Activated CD8-positive, alpha-beta memory T cell treated with anti-CD3 and anti-CD28 coated beads for 4 hours (primary cell): ENCODE measurements at places on chromosomes 4 and X.

- no peak for DNase-seq
Observed at GRCh38 chr4:48699475-48699874, 80.6 kb downstream of the FRYL start.

- no peak for DNase-seq
Observed at GRCh38 chr4:186845137-186845842, 121.6 kb upstream of the FAT1 start.

- DNase-seq, result no peak
Observed at GRCh38 chrX:140393507-140393906, 111.4 kb downstream of the SOX3 start.

- no peak for DNase-seq
Observed at GRCh38 chr4:189049682-189050081, 891.0 kb upstream of the FRG1 start.

- no peak for DNase-seq
Observed at GRCh38 chr4:88207171-88207570, 48.7 kb upstream of the ABCG2 start.

- no peak for DNase-seq
Observed at GRCh38 chr4:144582975-144583374, 63.0 kb upstream of the HHIP start.

DNA sequence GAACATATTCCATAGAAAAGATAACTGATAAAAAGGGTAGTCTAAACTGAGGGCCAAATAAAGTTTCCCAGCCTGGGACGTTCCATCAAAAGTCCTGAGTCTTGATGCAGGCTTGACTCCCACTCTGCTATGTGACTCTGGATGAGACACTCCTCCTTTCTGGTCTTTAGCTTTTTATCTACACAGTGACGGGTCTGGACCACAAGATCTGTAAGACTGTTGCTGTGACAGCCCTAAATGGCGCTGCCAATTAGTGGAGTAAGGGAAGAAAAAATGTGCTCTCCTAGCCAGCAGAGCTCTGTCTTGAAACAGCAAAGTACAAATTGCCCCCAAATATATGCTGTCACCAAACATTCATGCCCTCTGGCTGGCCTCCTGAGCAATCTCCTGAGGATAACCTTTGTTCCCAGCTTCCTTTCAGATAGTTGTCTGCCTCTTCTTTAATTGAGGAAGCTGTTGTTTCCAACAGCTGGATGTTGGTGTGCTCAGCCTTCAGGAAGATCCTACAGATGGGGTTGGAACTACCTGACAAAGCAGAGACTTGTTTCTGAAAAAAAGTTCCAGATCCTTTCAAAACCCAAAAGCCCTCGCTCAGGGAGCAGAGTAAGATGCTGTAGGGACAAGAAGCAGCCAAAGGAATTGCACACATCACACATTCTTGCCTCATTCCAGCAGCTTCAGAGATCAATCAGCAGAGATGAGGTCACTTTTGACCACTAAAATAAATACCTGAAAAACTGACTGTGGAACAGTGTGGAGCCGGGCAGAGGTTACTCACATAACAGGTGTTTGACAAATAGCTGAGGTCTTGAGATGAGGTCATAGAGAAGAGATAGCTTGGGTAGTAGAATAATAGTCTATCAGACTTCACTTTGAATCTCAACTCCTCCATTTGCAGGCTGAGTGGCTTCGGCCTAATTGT, 383.4 kb upstream of the FGF13 start:
- DNase-seq, result no peak

DNA sequence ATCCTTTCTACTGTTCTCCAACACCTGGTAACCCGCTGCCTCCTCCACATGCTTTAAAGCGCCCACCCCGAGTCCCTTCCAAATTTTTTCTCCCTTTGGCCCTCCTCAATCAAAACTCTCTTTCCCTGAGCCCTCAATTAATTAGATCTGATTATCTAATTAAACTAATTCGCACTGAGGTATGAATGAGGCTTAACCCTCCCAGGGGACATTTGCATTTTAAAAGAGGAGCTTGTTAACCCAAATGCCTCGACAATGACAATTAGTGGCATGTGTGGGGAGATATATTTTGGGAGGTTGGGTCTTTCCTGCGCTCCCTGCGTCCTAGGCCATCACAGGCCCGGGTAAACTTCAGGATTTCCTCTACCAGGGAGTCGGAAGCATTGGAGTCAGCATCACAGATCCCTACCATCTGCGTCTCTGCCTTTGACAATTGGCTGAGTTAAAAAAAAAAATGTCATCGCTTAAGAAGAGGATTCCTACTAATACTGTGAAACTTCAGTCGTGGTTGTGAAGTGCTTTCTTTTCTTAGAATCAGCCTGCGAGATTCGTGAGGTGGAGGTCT, 50.6 kb downstream of the TENM3 start:
- no peak for DNase-seq

DNA sequence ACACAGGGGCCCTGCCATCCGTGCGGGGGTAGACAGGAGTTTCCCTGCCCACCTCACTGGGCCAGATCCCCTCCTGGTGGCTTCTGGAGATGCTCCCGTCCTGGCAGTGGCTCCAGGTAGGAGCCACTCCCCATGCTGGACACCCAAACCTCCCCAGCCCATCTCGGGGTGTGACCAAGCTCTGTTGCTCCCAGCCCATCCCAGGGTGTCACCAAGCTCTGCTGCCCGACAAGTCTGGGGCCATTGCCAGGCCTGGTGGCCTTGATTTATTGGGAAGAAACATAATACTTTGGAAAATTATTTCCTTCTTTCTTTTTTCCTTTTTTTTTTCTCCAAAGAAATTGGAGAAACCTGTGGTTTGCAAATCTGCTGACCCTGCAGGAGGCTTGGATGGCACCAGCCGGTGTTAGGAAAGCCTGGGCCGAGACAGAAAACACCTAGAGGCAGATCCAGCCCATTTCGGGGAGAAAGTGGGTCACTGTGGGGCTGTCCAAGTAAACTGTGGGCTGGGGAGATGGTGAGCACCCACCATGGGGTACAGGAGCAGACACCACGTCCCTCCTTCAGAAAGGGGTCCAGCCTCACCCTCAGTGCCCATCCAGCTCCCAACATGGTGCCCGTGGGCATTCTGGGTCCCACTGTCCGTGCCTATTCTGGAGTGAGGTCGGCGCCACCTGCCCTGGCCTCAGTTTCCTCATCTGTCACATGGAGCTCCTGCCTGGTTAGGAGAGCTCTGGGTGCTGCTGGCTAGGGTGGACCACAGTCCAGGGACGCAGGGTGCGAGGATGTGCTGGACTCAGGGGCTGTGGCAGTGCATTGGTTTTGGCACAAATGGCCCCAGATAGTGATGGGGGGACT, 59.4 kb upstream of the ADRA2C start:
- no peak for DNase-seq

- no peak for DNase-seq
Observed at GRCh38 chrX:53223068-53223693, 1.8 kb downstream of the KDM5C start.
